Kidney glomerular epithelial cell (primary cell): ENCODE measurements at places on chromosomes 11 and 22.

- no peak for DNase-seq
These were observed 3.0 kb upstream of the EI24 start for GRCh38 chr11:125566235-125566634.

DNA sequence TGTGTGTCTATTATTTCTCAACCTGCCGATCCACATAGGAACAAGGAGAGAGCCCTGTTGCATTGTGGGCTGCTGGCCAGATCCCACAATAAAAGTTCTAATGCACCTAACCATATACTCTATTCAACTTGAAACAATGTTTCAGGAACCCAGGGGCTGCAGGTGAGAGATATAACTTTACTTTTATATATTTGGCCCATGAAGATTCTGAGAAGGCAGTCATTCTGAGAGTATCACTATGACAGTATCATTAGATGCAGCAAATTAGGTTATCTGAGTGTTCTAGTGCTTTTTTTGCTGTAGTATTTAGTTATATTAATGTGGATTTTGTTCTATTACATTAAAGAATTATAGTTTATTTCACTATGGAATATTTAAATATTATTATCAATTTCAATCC lies 655.1 kb upstream of the ARHGAP42 start:
- no peak for DNase-seq

GRCh38 chr11:19849947-19850593 lies 137.4 kb downstream of the NAV2 start:
- no peak for DNase-seq

- DNase-seq = no peak
These were observed 18.6 kb downstream of the CDC45 start for GRCh38 chr22:19498154-19498865.

DNA sequence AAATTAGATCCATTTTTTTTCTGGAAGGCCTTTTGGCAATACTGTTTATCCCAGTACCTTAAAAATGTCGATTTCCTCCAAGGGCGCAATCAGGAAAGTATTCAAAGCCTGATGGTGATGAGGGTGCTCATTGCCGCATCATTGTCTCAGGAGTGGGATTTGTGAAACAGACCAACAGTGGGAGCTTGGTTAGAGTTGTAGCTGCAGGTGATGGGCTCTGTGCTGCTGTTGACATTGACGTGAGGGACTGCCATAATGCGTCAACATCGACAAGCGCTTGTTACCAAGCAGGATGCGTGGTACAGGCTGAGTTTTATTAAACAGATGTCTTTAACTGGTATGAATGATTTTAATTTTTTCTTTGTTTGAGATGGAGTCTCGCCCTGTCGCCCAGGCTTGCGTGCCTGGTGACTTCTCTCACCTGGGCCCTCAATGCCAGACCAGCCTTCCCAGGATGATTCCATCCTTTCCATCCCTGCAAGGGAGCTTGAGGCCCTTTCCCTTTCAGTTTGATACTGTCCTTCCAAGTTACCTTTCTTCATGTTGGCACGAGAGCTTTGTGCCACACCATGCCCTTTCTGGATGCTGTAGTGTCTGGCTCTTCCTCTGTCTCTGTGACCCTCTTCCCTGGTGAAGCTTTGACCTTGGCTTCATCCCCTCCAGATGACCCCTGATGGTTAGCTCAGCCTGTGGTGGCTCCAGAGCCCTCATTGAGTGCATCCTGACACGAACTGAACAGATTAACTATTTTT lies 10.6 kb downstream of the MED15 start:
- no peak for DNase-seq

- DNase-seq = no peak
These were observed 46.1 kb upstream of the JAM3 start for GRCh38 chr11:134022748-134023147.

DNA sequence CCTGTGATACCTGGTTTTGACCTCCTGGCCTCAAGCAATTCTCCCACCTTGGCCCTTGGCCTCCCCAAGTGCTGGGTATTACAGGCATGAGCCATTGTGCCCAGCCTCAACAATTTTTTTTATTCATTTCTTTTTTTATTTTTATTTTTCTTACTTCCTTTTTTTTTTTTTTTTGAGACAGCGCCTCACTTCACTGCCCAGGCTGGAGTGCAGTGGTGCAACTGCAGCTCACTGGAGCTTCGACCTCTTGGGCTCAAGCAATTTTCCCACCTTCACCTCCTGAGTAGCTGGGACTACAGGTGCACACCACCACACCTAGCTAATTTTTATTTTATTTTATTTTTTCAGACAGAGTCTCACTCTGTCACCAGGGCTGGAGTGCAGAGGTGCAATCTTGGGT lies 25.5 kb upstream of the CECR2 start:
- DNase-seq = no peak

- DNase-seq = no peak
These were observed 25.7 kb downstream of the ARHGAP1 start for GRCh38 chr11:46674463-46675287.

- DNase-seq = no peak
These were observed 58.8 kb downstream of the EHF start for GRCh38 chr11:34679681-34680080.

GRCh38 chr22:17257121-17258001 lies 38.1 kb upstream of the ADA2 start:
- DNase-seq = no peak

- no peak for DNase-seq
These were observed 77.5 kb downstream of the BDNF start for GRCh38 chr11:27622541-27623300.

GRCh38 chr11:57647960-57648800 lies 1.5 kb downstream of the YPEL4 start:
- DNase-seq = no peak

DNA sequence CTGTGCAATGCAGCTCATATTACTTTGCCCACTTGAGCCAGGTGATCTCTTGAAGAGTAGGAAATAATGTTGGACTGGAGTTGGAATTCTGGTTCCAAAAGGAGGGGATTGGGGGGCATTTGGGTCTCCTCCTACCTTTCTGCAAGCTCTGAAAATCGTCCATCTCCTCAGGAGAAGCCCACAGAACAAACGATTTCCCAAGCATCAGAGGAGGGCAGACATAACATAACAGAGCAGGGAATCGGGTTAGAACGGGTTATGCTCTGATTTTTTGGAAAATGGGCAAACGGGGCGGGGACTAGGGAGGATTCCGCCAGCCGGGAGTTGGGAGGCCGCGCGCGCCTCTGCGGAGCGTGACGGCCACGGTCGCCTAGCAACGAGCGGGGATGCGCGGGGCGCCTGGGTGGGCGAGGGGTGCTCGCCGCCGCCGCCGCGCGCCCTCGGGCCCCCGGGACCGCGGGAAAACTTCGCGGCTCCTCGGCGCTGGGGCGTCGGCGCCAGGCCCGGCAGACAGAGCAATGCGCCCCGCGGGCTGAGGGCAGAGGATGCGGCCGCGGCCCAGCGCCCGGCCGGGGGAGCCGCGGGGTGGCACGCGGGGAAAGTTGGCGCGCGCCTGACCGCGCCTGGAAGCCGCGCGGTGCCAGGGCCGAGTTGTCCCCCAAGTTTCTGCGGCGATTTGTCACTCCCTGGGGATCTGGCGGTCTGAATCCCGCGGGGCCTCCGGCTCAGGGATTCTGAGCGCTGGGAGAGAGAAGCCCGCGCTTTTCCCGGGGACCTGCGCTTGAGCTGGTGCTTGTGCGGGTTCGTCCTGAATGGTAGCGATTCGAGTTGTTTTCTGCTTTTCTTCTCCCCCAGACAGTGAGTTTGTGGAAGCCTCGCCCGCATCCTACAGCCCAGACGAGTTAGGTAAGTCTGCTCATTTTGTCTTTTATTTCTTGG lies 27.8 kb upstream of the AMOTL1 start:
- DNase-seq = no peak

- DNase-seq = no peak
These were observed 128.4 kb downstream of the OPCML start for GRCh38 chr11:133403900-133404299.

DNA sequence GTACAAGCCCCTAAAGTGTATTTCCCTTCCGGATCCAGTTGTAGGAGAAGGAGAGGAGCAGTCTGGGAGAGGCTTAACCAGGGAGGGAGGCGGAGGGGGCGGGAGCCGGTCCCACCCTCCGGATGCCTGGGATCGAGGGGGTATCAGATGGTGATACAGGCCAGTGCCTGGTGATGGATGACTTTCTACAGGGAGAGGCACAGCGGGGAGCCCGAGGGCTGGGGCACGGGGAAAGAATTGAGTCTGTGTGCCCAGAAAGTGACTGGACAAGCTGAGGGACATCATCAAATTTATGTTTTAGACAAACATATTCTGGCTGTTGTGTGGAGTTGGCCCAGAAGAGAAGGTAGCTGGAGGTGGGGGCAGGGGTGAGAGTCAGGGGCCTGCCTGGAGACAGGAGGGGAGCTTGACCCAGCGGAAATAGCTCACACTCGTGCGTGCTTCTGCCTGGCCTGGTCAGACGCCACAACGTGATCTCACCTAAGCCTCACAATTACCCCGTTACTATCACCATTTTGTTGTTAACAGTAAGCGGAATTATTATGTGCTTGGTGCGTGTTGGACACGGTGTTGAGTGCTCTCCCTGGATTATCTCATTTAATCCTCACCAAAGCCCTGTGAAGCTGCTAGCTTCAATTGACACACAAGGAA lies 42.4 kb downstream of the AMPD3 start:
- no peak for DNase-seq
